ENCODE measurements at places on chromosomes 4 and X. TPM values are rescaled to one million over a fixed set of nuclear protein-coding genes. Genes with fewer than 3 reads are reported as not detected.

The CYBB gene
- 5.3 TPM for total RNA-seq

The CXCL3 gene
- not detected for total RNA-seq

DNA sequence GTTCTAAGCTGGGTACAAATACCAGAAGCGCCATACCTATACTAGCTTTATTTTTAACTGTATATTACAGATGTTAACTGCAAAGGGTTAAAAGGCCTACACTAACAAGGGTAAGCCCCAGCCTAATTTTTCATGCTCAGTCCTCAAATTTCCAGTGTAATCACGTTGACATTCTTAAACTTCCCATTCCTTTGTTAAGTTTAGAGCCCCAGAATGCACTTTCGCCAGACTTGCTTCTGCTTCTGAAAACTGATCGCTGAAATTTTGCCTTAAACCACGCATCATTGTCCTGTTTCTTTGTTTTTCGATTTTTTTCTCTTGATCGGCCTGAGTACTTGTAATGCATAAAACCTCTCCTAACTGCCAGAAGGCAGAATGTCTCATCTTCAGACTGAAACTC is 2141.9 kb upstream of the AGA start:
- no peak for DNase-seq

The ARX gene
- not detected for total RNA-seq

- no peak for DNase-seq
These were observed 8.0 kb downstream of the GASK1B start for GRCh38 chr4:158164768-158165213.

DNA sequence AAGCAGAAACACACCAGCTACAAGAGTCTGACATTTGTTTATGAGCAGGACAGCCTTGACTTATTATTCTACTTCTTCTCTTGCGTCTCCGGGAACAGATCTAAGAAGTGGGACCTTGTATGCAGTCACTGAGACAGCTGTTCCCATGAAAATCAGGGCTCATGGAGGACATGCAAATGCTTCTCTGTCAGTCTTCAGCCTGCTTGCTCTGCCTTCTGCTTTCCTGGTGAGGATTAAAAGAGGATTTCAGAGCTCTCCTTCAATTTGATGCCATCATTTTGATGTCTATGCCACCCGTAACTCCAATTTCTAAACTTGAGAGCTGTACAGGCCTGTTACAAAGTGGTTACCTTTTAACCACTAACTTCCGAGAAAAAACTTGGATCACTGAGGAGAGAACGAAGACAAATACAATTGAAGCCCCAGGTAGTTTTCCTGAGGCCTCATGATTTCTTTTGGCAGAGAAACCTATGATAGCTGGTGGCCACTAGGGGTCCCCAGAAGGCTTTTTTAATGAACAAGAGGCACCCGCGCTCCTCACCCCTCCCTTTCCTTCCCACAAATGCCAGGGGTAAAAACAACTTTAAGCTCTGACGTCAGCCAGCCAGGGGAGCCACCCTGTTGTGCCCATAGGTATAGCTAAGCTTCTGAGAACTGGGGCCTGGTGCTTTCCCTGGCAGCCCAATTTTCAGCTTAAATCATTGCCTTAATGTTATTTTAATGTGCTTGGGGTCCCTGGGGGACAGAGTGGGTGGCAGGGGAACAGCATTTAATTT is 97.0 kb downstream of the DDIT4L start:
- DNase-seq, result peak; percentile 59

DNA sequence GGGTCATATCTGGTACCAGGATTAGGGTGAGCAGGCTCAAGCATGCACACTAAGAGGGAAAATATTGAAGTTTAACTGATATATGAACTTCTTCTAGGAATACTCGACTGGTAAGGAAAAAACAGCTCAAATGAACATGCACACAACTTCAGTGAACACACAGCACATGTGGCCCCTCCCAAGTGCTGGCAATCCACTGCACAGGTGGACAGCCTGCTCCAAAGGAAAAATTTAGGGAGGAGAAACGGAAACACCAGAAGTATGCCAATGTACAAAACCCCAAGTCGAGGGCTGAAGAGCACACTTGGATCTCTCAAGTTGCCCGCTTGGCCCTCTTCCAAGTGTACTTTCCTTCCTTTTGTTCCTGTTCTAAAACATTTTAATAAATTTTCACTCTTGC is 205.0 kb upstream of the FAM47C start:
- no peak for DNase-seq

The MAOA gene
- 0.14 TPM for total RNA-seq

- DNase-seq, result no peak
These were observed 199.9 kb upstream of the MAGEB2 start for GRCh38 chrX:30015440-30015839.

- no peak for DNase-seq
These were observed 1.5 kb downstream of the LRPAP1 start for GRCh38 chr4:3530663-3531254.

The ZCCHC18 gene
- 8.8 TPM for total RNA-seq

GRCh38 chrX:112164420-112164819 is 81.8 kb upstream of the TRPC5 start:
- DNase-seq, result no peak

- DNase-seq, result no peak
These were observed 27.9 kb downstream of the UGT2B4 start for GRCh38 chr4:69467797-69468196.

- no peak for DNase-seq
These were observed 139.7 kb downstream of the TSPAN5 start for GRCh38 chr4:98518559-98519267.

DNA sequence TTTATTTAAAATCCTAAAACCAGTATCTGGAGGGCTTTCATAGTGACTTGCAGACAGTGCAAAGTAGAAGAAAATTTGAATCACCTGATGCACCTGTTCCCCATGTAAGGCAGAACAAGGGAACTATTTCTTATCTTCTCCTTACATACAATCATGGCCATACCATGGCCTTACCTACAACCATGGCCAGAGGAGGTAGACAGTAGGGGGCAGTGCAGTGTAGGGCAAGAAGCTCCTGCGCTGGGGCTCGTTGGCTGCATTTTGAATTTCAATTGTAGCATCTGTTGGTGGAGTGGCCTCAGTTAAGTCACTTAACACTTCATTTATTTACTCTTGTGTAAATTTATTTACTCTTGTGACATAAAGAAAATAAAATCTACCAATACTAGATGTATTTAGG is 33.0 kb downstream of the GALNTL6 start:
- DNase-seq, result no peak

GRCh38 chrX:70054391-70054790 is 4.7 kb upstream of the AWAT2 start:
- no peak for DNase-seq

The STATH gene
- not detected for total RNA-seq

The CWH43 gene
- total RNA-seq, result not detected

The SUPT20HL2 gene
- not detected for total RNA-seq

GRCh38 chr4:141571362-141571761 is 65.0 kb upstream of the IL15 start:
- DNase-seq, result no peak

The CT55 gene
- total RNA-seq, result not detected

DNA sequence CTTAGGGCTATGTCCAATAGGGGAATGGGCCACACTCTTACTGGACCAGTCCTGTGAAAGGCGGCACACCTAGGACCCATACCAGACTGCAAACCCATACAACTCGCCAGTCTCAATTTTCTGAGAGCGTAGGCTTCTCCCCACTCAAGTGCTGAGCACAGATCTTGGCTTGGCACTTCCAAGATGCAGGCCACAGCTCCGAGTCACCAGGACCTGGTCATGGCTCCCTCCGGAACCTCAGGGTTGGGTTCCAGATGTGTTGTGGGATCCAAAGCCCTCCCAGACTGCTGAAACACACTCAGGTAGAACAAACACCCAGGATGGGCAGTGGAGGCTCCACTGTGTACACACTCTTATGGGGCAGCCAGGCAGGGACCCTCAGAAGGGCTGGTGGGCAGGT is 103.3 kb downstream of the TMEM144 start:
- DNase-seq, result no peak

DNA sequence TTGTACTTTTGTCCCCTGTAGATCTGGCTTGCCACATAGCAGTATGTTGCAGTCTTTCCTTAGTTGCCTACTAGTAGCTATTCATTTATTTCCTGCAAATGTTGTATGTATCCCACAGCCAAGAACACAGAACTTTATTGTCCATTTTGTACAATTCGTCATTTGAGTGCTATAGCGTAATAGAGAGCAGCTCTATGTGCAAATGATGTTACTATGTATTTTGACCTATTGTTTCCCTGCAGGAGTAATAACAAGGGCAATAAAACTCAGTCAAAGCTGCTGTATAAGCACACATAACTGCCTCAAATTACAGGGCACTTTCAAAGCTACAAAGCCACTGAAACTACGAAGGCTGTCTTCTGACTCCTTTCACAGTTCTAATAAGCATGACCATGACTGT is 48.1 kb downstream of the NRK start:
- DNase-seq, result no peak

DNA sequence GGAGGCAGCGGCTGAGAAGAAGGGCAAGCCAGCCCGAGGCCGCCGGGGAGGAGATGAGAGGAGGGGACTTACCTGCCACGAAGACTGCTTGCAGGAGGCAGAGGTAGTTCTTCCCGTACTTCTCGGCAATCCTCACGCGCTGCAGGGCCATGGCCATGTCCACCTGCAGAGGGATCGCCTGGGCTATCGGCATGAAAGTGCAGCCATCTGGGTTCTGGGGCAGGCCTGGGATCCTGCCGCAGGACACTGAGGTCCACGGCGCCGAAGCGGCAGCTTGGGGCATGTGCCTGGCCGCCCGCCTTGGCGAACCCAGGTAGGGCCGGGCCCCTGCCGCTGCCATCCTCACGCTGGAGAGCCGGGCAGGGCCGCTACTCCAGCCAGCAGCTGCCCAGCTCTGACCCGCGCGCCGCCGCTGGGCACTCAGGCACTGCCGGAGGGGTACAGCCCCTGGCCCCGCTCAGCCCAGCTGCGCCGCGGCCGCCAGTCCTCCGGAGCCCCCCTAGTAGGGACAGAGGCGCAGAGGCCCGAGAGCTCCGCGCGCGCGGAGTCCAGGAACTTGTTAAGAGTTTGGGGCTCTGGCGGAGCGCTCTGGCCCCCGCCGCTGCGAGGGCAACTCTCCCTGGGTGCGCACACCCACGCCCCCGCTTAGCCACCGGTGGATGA is 16.0 kb downstream of the MCF2 start:
- DNase-seq, result peak; percentile 22

DNA sequence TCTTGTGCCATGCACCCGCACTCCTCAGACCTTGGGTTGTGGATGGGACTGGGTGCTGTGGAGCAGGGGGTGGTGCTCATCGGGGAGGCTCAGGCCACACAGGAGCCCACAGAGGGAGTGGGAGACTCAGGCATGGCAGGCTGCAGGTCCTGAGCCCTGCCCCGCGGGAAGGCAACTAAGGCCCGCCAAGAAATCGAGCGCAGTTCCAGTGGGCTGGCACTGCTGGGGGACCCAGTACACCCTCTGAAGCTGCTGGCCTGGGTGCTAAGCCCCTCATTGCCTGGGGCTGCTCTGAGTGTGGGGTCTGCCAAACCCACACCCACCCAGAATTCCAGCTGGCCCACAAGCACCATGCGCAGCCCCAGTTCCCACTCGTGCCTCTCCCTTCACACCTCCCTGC is 450.5 kb upstream of the FGF16 start:
- no peak for DNase-seq

- no peak for DNase-seq
These were observed 70.6 kb upstream of the TBL1X start for GRCh38 chrX:9394212-9394611.

The TEX13D gene
- total RNA-seq, result not detected

The AKAP14 gene
- total RNA-seq, result not detected

Data from activated naive CD8-positive, alpha-beta T cell treated with anti-CD3 and anti-CD28 coated beads, Interleukin-2, amount 10 ng/mL, durations not matched to agents 7 days and 5 days (primary cell).